ENCODE measurements at places on chromosomes 12 and 14.

GRCh38 chr12:74689071-74689655, 151.5 kb downstream of the ATXN7L3B start:
- DNase-seq, result peak; percentile 85

- DNase-seq, result no peak
These were observed 55.8 kb downstream of the ARID2 start for GRCh38 chr12:45785315-45785714.

GRCh38 chr14:72014486-72014885, 82.3 kb downstream of the RGS6 start:
- DNase-seq, result no peak

- DNase-seq, result no peak
These were observed 42.0 kb downstream of the CKB start for GRCh38 chr14:103480595-103480994.

- DNase-seq, result no peak
These were observed 153.8 kb upstream of the DDHD1 start for GRCh38 chr14:53306911-53307310.

GRCh38 chr14:72000907-72001306, 68.7 kb downstream of the RGS6 start:
- no peak for DNase-seq

GRCh38 chr12:120247183-120247582, 18.3 kb downstream of the PXN start:
- DNase-seq, result no peak

DNA sequence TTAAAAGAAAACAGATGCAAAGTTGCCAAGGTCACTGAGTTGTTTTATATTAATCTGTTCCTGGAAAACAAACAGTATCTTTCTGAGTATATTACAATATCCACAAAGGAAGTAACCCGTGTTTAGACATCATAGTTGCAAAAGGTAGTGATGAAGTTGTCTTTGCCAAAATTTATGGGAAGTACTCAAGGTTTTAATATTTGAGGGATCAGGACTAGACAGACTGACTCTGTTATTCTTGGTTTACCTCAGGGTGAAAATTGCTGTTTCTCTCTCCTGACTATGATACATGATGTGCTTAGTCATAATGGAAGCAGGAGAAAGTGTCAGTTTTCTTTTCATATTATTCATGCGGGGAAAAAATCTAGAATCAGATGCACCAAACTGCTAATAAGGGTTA, 28.3 kb downstream of the TMEM233 start:
- DNase-seq, result no peak

DNA sequence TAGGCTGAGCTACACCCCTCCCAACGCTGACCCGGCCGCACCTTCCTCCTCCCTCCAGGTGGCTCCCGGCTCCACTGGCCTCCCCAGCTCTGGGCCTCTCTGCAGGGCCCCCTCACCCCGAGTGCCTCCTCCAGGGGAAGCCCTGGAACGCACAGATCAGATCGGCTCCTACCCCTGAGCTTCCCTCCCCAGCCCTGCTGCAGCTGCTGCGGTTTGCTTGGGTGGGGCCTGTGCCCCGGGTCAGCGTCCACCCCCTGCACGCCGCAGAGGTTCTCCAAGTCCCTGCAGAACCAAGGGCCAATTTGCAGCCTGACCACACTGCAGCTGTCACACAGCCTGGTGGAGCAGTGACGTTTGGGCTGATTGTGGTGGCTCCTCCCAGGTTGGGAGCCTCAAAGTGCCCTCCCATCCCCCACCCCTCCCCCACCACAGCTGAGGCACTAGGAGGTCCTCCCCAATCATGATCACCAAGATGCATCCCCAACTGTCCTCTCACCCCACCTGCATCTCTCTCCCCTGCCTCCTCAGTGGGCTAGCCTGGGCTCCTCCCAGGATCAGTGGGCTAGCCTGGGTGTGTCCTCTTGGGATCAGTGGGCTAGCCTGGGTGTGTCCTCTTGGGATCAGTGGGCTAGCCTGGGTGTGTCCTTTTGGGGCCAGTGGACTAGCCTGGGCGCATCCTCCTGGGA, 12.8 kb upstream of the FBRSL1 start:
- DNase-seq, result no peak

GRCh38 chr14:32397861-32398640, 69.0 kb downstream of the AKAP6 start:
- DNase-seq, result no peak

DNA sequence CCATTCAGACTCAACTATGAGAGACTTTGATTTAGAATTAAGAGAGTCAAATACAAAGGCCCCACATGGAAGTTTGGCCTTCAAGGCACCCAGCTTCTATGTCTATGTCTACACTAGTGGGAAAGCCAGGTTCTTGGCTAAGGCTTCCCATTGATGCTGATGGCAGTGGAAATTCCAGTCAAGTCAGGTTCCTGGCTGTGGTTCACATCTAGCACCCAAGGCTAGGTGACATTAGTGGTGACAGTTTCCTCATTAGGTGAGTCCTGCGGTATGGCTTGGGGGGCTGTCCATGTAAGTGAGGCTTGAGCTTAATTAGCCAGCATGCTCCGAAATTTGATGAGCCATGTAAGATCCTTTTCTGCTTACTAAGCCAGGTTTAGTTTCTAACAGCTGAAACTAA, 460.9 kb downstream of the RMST start:
- no peak for DNase-seq

GRCh38 chr12:15856097-15856982, 25.8 kb upstream of the STRAP start:
- peak; percentile 67 for DNase-seq

DNA sequence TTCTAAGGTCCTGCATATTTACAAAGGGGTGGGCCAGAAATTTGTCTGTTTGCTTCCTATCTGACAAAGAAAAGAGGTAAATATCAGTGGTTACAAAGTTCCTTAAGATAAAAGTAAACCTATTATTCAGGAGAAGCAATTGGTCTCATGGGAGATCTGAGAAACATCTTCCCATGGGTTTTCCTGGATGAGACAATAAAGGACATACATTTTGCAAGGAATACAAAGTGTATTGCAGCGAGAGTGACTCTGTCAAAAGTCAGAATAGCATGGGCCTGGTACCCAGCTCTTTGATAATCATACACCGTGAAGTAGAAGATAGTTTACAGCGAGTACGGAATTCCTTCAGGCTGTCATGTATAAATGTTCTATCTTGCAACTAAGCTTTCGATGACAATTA, 14.2 kb downstream of the LRRK2 start:
- DNase-seq, result no peak

DNA sequence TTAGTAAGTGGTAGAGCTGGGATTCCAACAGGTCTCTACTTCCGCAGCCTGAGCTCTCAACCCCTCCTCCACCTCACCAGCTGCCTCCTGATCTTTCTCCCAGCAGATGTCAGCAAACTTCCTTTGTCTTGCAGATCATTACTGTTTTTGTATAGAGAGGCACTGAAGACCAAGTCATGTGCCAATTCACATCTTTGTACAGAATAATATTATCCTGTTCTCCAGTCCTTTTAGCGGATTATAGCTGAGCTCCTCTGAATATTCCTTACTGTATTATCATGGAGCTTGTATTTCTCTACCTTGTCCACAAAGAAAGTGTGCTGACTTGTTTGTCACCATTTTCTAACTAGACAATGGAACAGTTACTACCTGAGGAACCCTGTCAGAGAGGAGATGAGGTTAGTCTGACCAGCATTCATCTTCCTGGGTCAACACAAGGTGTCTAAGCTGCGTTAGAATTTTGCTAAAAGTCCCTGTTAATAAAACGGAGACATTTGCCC, 142.3 kb upstream of the ARHGAP5 start:
- peak; percentile 83 for DNase-seq

GRCh38 chr14:102908766-102909455, 13.6 kb upstream of the AMN start:
- DNase-seq, result no peak

DNA sequence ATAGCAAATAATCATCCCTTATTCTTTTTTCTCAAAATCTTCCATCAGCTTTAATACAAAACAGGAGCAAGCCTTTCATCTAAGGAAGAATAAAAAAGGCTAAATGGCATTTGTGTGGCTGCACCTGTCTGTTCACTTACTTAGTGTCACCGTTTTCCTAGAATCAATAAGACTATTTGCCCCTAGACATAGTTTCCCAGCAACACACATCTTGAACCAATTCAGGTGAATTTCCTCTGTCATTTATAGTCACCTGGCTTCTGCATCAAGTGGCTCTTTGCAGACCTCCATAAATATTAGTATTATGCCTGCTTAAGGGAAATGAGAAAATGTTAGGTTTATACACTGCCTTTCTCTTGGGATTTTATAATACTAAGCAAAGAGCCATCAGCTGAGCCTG, 17.4 kb upstream of the GCH1 start:
- DNase-seq, result peak; percentile 27

GRCh38 chr12:13606290-13606689, 375.1 kb downstream of the GRIN2B start:
- DNase-seq, result no peak

DNA sequence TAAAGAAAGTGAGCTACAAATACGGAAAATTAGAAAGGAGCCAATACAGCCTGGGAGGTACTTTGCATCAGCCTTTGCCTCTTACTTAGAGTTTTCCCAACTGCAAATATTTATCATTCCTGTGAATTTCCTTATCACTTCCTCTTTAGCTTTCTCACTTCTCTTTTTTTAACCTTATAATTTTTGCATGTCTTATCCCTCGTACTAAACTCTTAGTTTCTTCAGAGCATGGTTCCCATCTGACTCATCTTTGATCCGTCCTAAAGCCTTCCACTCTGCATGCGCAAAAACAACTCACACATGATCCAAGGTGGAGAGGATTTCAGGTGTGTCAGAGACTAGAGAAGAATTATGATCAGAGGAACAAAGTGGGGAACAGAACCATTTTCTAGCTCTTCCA, 9.6 kb upstream of the SNAPC1 start:
- no peak for DNase-seq

DNA sequence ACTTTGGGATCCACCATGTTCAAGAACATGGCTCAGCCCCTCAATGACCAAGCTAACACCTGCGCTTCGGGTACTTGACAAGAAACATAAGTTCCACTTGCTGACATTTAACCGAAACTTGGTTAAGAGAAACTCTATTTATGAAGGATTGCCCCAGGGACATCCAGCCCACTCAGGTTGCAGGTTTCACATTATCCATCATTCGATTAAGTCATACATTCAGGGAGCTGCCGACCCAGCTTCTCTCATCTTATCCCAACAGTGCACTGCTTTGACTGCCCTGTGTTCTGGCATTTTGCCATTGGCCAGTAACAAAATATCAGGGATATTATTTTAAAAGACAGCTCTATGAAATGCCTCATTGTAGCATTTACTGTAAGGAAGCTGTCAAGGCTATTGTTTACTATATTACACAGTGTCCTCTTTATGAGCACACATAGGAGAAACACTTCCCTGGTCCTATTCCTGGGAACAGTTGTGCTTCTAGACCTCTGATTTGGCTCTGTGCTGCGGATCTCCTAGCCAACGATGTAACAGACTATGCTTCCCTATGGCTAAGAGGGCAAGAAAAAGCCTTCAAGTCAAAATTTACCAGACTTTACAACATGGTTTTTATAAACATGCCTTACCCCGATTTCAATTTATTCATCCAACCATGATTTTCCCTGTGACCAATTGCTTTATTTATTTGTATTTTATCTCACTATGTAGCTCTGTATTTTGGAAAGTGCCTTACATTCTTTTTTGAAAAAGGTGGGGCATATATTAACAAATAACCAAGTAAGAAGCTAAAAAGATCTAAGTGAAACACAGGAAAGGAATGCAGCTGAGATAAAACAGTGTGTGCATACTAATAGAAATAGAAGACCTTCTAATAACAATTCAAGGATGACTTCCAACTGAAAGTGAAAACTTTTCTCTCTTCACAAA, 109.3 kb downstream of the ITPR2 start:
- DNase-seq, result peak; percentile 57

GRCh38 chr12:82530394-82530793, 156.3 kb upstream of the TMTC2 start:
- no peak for DNase-seq
